ENCODE measurements at places on chromosomes 11 and 22.

- DNase-seq = no peak
Observed at GRCh38 chr11:123034597-123034996, 27.3 kb downstream of the HSPA8 start.

GRCh38 chr11:112289588-112290492 lies 29.2 kb upstream of the PLET1 start:
- DNase-seq = peak; percentile 73

- peak; percentile 93 for DNase-seq
Observed at GRCh38 chr22:39316440-39317083, 2.9 kb downstream of the RPL3 start.

DNA sequence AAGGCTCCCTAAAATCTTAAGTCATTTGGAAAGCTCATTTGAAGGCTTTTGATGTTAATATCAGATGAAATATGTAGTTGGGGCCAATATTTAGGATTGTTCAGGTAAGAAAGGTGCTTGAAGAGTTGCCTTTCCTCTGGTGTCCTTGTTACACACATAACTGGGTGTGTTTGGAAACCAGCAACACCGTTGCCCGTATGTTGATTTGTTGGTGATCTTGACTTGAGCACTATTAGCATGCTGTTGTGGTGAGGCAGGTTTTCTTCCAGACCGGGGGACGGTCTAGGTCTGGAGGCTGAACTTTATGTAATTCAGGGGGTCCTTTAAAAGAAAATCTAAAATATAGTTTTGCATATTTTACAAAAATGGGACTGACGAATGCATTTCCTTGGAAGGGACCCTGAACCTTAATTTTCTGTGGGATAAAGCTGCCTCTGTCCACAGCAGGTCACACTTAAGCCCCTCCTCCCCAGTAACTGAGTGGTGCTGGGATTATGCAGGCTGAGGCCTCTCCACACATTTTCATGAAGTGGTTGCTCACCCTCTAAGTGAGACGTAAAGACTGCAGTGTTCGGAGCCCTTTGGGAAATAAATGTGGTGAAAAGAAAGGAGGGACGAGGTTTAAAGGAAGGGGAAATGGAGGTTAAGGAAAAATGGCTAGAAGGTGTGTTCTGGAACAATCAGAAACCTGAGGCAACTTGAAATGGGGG lies 1.8 kb downstream of the YWHAH start:
- no peak for DNase-seq

DNA sequence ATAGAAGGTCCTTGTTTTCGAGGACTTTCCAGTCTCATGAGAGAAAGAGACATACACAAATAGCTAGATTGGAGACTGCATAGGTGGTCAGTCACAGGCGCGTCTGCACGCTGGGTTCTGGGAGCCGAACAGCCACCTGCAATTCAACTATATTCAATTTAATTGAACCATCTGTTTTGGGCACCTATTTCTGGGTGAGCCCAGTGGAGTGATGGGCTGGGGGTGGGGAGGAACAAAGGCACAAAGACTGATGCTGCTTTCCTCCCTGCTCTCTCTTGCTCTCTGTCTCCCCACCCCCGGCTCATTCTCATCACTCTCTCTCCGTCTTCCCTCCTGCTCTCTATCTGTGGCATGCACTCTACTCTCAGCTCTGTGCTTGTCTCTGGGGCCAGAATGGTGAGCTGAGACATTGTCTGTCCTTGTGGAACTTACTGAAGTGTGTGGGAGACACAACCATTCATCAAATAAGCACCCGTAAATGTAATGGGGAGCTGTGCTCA lies 48.1 kb upstream of the B3GAT1 start:
- no peak for DNase-seq
